SW480 (cell line): ENCODE measurements at places on chromosomes 5 and 9.

DNA sequence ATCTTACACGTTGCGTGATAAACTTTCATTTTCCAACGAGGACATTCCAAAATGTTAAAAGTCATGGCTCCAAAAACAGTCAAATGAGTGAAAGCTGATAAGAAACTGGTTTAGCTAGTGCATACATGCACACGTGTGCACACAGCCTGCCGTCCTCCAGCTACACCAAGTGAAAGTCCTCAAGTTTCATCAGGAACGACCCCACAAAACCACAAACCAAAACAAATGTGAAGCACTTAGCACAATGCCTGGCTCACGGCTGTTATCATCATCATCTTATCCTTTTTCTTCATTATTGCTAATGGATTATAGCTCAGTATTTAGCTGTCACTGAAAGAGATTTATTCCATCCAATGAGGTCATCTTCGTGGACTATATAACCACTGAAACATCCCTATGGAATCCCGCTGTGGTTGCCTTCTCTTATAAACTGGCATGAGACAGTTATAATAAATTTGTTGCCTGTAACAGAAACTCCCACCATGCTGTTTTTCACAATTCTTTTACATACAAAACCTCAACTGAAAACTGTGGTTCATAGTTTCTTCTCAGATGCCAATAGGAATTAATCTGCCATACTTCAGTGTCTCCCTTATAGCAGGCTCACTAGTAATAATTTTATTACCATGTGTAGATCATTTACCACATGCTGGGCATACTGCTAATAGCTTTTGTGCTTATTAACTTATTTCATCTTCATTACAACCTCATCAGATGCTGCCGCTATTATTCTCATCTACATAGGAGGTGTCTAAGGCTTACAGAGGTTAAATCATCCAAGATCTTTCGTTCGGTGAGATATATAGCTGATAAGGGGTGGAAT is 56.1 kb downstream of the SAXO1 start:
- DNase-seq: peak; percentile 41

- DNase-seq: no peak
These were observed 11.1 kb downstream of the C5orf47 start for GRCh38 chr5:174000076-174000475.

DNA sequence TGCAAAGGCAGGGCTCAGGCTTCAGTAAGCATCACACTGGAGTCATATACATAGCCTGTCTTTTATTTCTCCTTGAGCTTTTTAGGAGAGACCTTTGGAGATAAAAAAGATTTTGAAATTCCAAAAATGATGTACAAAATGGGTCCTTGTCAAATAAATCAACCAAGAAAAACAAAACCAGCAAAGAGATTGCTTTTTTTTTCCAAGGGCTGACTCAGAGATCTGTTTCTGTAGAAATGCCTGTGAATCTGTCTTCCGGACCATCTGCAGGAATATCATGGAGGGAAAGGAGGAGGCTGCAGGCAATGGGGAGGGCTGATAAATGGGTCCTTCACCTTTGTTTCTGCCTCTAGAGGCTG is 77.4 kb downstream of the SLIT3 start:
- no peak for DNase-seq

DNA sequence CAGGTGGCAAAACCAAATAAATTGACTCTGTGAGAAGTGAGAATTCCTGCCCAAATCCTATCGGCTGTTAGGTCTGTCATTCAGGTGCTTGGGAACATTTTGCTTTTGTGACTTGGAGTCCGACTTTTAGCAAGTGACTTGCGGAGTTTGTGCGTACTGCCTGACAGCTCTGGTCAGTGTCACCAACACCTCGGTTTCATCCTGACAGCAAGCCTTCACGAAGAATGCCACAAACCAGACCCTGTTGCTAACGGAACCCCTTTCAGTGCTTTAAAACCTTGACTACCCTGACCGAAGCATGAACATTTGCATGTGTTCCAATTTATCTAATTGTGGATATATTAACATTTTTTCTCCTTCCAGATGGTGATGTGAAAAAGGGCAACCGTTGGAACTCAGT is 26.5 kb downstream of the LIX1 start:
- DNase-seq: no peak

DNA sequence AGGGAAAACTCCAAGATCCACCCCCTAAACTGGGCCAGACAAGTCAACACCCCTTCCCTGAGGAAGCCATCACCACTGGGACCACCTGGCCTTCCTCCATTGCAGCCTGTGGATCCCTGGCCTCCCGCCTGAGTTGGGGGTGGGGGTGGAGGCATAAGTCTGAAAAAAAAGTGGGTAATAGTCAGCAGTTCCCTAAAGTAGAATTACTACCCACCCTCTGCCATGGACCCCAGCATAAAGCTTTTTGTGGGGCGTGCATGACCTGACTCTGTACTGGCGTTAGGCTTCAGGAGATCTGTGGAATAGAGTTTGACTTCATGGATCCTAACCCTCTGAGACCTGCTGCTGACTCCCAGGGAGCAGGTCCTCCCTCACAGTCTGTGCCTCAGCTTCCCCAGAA is 2.0 kb upstream of the CXXC5 start:
- DNase-seq: no peak

GRCh38 chr5:112436144-112436543 is 17.1 kb upstream of the EPB41L4A start:
- no peak for DNase-seq
